ENCODE measurements at places on chromosomes 7 and 10.

DNA sequence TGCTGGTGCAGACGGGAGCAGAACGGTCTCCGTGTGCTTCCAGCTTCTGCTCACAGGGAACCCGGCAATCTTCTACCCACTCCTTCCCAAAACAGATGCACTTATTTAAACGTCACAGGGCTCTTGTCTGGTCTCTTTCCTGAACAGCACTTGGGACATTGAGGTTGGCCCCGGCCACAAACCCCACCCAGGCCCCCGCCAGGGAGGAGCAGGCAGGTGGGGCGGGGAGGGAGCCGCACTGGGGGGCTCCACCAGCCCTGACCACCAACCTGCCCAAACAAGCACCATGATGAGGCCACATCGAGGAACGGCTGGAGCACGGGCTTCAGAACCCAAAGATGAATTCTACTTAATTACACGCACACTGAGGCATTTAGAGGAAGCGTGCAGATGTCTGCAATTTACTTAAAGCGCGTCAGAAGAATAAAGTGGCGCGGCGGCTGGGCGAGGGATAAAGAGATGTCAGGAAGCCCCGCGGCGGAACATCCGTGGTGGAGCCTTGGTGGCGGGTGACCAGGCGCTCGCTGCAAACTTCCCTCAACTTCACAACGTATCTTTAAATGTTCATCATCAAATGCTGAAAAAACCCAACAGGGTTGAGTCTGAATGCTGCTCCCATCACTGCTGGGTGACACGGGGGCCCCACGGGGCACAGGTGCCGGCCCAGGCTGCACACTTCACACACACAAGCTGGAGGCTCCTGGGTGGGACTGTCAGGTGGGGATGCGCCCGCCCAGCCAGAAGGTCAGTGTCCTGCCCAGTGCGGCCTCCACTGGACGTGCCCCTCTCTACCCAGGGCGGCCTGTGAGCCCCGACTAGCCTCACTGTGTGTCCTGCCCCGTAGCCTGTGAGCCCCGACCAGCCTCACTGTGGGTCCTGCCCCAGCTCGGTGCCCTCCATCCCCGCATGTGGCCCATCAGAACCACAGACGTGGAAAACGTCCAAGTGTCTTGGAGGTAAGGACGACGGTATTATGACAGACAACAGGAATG lies 279.2 kb downstream of the MAD1L1 start:
- DNase-seq: no peak

- no peak for DNase-seq
These were observed 1351.3 kb upstream of the SORCS1 start for GRCh38 chr10:108515821-108516220.

DNA sequence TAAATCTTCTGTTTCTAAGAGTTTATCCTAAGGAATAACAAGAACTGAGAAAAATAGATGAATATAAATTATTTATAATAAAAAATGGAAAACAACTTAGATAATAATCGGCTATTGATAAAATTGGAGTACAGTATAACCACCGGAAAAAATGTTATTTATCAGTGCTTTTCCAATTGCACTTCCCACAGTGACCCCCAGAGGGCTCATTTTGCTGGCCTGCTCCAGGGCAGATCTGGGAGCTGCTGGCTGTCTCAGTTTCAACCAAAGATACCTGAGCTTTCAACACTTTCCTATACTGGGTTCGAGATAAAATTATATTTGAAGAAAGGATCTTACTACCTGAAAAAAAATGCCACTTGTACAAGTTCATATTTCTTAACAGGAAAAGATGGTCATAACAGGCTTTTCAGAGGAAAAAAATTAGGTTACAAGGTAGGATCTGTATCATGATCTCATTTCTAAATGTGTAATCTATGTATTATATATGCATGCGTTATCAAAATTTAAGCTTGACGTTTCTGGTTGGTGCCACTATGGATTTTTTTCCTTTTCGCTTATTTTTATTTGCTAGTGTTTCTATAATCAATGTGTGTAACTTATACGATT lies 165.7 kb downstream of the NPSR1 start:
- DNase-seq: no peak

DNA sequence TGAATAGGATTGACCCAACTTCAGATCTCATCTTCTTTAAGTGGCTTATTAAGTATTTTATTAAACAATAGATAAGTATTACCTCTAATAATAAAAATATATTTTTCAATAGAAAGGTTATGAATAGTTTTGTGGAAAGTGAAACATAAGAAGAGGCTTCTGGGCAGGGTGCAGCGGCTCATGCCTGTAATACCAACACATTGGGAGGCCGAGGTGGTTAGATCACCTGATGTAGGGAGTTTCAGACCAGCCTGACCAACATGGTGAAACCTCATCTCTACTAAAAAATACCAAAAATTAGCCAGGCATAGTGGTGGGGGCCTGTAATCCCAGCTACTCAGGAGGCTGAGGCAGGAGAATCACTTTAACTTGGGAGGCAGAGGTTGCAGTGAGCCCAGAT lies 26.5 kb downstream of the GPR85 start:
- DNase-seq: no peak

DNA sequence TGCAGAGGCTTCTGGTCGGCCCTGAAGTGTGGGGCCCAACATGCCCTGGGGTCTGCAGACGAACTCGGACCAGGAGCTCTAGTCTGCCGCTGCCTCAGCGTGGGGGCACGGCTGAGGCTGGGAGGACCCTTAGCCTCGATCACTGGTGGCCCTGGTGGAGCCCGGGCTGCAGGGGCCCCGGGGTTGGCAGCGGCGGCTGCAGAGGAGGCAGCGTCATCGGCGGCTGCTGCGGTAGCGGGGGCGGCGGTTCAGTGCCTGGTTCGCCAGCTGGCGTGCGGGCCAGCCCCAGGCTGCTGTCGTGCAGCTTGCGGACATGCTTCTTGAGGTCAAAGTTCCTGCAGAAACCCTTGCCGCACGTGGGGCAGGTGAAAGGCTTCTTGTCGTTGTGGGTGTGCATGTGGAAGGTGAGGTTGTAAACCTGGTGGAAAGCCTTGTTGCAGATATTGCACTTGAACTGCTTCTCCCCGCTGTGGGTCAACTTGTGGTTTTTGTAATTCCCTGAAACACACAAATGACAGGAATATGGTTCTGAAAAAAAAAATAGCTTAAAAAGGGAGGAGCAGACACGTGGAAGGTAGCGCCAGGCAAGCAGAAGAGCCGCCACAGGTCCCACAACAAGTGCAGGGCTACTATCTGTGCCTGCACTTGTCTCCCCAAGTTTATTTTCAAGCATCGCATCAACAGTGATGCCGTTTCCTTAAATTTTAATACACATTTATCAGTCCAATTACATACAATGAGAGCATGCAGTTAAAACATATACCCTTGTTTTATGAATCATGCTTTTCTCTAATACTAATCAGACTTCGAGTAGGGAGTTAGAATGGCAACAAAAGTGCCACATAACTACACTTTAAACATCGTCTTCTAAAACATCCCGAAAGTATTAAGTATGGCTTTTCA lies 2.4 kb downstream of the FEZF1 start:
- no peak for DNase-seq

- DNase-seq: no peak
These were observed 118.4 kb upstream of the CACUL1 start for GRCh38 chr10:118873091-118873737.

DNA sequence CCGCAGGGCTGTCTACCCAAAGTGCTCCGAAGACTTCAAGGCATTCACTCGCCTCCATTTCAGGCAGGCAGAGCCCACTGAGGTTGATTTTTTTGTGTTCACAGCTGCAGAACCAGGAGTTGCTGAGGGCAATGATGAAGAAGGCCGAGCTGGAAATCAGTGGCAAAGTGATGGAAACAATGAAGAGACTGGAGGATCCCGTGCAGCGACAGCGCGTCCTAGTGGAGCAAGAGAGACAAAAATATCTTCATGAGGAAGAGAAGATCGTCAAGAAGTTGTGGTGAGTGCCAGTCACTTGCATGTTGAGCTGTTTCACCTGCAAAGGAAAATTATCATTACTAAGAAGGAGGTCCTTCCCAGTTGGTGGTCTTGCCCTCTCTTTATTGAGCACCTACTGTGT lies 210.5 kb downstream of the ARHGAP21 start:
- no peak for DNase-seq

DNA sequence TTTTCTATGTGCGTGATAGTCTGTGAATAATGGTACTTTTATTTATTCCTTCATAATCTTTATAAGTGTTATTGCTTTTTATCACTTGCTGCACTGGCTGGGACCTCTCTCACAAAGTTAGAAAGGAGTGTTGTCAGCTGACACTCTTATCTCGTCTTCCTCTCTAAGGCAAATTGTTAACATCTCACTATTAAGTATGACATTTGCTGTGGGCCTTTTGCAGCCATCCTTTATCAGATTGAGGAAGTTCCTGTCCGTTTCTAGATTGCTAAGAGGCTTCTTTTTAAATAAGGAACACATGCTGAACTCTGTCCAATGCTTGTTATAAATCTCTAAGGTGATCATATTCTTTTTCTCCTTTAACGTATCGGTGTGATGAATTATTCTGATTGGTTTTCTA lies 27.4 kb upstream of the DIP2C start:
- DNase-seq: no peak

DNA sequence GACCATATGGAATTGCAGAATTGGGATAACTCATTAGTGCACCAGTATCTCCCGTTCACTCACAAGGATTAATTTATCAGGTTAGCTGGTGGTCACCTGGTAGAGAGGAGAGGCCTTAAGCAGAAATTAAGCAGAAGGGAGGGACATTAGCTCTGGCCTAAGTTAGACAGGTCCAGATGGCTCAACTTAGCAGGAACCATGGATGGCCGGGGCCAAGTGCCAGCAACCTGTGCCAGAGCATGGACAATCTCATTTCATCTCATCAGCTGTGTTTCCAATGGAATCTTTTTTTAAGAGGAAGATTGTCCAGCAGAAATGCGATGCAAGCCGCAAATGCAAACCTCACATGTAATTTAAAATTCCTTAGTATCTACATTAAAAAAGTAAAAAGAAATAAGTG lies 82.2 kb downstream of the JCAD start:
- no peak for DNase-seq

All from HS-27A (cell line).